ENCODE measurements at places on chromosomes 2 and 18. TPM values are rescaled to one million over a fixed set of nuclear protein-coding genes. Genes with fewer than 3 reads are reported as not detected.

Gene C2orf78
- 0.51 TPM for total RNA-seq

Gene AKAIN1
- total RNA-seq = not detected

Gene DNAH6
- 0.31 TPM for total RNA-seq

Gene REG1B
- 2.7 TPM for total RNA-seq

Gene MAPRE3
- total RNA-seq = 0.61 TPM

Gene GAD1
- total RNA-seq = 0.62 TPM

Gene ASPRV1
- total RNA-seq = 0.53 TPM

Gene SDC1
- 33.1 TPM for total RNA-seq

Gene GAL3ST2
- 0.48 TPM for total RNA-seq

Gene FAM228A
- total RNA-seq = not detected

Gene MYOM1
- 1.1 TPM for total RNA-seq

Gene BOLL
- total RNA-seq = not detected
